ENCODE measurements at places on chromosomes 6 and 20.

- DNase-seq: no peak
These were observed 214.3 kb upstream of the MARCKS start for GRCh38 chr6:113642714-113643406.

GRCh38 chr6:53734473-53735299 lies 60.1 kb upstream of the LRRC1 start:
- DNase-seq: no peak

DNA sequence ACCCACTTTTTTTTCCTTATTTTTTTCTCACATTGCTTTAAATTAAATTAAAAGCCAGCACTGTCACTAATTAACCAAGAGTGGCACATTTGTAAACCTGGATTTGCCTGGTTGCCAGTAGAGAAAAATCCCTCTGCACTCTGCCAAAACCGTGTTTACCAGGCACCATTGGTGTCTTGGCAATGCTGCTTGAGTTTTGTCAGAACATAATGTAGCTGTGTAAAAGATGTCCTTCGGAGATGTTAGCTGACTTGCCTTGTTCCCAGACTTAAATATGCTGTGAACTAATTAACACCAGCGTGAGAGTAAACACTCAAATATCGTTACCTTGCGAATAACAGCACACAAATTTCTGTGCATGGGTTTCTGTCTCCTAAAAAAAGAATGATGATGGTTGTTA lies 694.9 kb upstream of the ID4 start:
- no peak for DNase-seq

DNA sequence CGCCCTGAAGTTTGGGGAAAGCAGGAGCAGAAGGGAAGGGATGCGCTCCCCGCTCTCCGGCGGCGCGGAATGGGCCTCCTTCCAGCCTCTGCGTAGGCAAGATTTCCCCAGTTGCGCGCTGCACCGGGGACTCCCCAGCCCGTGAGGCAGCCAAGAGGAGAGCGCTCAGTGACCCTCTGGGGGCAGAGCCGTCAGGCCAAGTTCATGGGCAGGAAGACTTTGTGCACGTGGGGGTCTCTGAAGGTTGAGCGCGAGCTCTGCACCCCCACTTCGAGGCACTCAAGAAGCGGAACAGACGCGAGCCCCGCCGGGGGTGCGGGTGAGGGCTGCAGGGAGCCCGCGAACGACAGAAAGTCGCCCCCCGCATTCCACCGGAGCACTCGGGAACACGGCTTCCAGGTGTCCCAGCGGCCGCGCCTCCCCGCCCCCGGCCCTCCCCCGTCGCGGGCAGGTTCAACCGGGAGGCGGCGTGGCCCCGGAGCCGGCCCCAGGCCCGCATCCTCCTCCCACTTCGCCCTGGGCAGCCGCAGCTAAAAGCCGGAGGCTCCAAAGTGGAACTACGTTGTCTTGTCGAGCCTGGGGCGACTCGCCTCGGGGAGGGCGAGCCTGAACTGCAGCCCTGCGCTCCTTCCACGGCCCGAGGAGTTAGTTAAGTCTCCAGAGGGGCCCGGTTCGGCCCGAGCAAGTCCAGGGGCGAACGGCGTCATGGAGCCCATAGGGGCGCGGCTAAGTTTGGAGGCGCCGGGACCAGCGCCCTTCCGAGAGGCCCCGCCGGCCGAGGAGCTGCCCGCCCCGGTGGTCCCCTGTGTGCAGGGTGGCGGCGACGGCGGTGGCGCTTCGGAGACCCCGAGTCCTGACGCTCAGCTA lies at the start of gene PPP1R3G:
Gene PPP1R3G (plus strand): TSS at position 561 of the 867 bp plus-strand sequence. CDS start 145 bp downstream, at position 706.
- DNase-seq: no peak

GRCh38 chr6:153170511-153170910 lies 39.4 kb upstream of the RGS17 start:
- DNase-seq: no peak

- DNase-seq: no peak
These were observed 813.4 kb downstream of the C6orf118 start for GRCh38 chr6:164495882-164496495.

DNA sequence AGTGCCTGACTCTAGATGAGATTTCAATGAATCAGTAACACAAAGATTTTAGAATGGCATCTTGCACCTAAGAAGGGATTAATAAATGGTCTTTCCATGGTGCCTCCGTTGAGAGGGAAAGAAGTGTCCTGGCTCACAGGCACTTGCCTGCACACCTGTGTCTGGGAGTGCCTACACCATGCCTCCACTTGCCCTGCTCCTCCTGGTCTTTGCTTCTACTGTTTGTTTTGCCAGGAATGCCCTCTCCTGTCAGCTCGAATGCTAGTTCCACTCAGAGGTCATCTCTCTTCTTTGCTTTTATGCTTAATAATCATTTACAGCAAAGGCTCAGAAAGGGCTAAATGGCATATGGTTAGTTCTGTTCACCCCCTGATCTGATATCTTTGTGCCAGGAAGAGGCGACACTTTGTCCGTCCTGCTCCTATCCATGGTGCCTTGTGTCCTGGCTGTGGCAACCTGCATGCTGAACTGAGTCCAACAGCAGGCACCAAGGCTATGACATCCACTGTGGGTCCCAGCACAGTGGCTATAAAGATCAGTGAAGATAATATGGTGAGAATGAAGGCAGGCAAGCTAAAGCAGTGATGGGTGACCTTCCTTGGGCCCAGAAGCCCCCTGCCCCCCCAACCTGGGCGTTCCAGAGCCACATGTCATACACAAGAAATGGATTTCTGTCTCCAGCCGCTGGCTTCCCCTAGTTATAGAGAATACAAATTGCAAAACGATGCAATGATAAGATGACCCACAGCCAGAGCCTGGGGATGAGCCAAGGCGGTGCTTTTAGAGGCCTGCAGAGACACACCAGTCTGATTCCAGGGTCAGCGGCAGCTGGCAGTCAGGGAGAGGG lies 1.4 kb downstream of the C6orf132 start:
- DNase-seq: no peak

- DNase-seq: no peak
These were observed 3.6 kb downstream of the JARID2 start for GRCh38 chr6:15249371-15250019.

DNA sequence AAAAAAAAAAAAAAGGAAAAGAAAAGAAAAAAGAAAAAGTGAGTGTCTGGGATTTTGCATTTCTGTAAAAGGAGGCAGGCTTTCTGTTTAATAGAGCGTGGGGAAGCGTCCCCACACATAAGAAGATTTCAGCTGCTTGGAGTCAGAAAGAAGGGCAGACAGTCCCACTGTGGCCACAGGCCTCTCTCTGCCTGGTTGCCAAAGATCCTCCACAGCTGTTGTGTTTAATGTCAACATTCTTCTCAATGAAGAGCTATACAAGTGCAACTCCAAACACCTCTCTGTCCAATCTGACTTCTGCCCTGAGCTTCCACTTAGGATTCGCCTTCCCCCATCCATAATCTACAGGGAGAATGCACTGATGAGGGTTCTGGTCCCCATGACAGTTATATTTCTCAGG lies 64.3 kb upstream of the MLN start:
- DNase-seq: no peak

DNA sequence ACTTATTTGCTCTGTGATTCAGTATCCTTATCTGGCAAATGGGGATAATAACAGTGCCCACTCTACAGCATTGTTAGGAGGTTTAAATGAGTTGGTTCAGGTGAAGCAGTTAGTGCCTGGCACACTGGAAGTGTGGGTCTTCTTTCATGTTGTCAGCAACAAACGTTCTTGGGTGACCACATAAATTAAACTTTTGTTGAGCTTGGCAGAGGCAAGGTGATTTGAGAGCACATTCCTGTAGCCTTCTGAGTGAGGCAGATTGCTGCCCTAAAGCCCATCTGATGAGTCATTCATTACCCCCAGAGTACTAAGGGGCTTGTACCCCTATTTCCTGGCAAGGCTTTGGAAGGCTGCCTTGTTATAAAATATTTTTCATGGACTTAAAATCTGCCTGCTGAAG lies 25.8 kb downstream of the SEC23B start:
- no peak for DNase-seq
